ENCODE measurements at places on chromosomes 6 and 20.

DNA sequence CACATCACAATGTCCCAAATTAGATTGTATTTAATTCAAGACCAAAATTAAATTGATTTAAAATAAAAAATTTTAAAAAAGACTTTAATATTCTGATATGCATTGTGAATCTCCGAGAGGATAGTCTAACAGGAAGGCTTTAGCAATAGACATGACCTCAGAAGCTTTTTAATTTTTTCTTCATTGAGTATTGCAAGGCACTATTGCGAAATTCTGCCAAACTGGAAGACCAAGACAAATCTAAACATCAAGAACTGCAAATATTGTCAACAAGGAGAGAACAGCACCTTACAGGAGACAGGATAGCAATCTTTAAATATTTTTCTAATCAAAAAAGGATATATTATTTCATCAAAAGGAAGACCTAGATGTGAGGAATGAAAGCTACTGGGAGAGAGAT, 56.9 kb downstream of the BMP5 start:
- no peak for DNase-seq

DNA sequence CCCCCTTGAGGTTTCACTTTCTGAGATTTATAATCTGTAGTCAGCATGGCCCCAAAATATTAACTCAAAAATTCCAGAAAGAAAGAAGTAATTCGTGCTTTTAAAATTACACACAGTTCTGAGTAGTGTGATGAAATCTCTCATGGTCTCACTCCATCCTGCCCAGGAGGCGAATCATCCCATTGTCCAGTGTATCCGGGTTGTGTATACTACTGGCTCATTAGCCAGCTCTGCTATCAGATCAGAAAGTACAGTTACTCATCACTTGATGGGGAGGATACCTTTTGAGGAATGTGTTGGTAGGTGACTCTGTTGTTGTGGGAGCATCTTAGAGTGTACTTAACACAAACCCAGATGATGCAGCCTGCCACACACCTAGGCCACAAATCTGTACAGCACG, 65.2 kb downstream of the CDC5L start:
- DNase-seq: no peak

DNA sequence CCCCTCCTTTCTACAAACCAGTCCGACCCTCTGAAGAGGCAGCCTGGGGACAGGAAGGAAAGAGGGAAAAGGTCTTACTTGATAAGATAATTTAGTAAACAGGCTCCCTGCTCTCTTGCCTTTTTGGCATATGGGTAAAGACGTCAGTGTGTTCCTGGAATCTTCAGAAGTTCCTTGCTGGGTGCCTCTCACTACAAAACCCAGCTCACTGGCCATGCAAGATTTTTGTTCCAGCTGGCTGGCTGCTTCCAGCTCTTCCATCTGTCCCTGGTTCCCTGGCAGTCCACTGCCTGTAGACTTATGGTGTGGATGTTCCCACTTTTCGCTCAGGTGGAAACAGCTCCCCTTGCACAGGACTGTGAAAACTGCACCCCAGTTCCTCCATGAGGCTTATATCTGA, 57.4 kb downstream of the MOCS1 start:
- no peak for DNase-seq

GRCh38 chr6:22239261-22239921, 57.4 kb downstream of the PRL start:
- DNase-seq: no peak

- DNase-seq: no peak
These were observed 107.7 kb upstream of the DTNBP1 start for GRCh38 chr6:15770347-15771143.

DNA sequence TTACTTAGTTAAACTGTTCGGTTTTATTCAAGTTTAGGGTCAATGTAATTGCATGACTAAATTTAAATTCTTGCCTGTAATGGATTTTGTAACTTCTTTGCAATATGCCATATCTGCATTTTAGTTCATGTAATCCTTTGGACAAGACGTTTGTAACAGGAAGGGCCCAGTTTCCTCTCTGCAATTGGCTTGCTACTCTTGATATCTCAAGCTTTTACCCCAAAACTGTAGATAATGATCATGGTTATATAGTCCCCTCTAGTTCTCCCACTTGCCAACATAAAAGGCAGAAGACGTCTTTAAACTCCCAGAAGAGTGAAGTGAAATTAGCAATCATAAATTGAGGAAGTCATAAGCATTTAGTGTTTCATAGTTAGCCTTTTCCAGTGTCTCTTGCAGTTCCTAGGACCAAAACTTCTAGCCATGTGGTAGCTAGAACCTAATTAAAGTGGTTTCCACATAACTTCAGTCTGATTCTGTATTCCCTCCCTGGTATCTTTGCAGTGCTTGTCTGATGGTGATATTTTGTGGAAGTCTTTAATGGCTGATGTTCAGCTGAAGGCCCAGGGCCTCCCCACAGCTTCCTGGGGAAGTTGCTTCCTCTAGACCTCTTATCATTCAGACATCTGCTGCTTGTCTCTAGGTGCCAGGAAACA, 117.8 kb upstream of the SUPT3H start:
- no peak for DNase-seq

DNA sequence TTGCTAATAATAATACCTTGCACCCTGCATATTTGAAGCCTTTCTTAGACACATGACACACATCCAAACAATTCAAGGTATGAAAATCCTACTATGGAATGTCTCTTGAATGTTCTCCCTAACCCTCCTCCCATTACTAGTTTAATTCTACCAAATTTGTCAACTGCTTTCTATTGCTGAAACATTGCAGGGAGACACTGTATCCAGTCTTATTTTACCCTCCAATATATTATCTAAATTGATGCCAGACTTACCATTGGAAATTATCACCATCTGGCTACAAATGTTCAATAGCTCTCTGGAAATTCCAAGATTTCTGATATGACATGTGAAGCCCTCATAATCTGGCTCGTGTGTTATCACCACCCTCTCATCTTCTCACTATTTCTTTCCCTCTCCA, 1027.3 kb upstream of the CITED2 start:
- DNase-seq: no peak

DNA sequence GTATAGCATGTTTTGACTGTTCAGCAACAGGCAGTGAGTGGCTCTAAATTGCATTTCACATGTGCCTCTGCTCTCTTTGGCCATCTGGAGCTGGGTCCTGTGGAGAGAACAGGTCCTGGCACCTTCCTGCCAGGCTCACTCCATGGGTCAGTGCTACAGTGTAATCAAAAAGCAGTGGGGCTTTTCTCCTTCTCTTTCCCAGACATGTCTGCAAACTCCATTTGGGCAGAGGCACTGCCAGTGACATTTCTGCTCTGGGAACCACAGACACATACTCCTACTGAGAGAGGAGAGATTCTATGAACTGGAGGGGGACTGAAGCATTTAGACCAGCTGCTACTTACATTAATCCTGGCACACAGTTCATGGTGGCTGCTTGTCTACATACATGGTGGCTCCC, 68.3 kb upstream of the TRAF3IP2 start:
- DNase-seq: no peak

- no peak for DNase-seq
These were observed 79.9 kb upstream of the NAA20 start for GRCh38 chr20:19937218-19937617.

DNA sequence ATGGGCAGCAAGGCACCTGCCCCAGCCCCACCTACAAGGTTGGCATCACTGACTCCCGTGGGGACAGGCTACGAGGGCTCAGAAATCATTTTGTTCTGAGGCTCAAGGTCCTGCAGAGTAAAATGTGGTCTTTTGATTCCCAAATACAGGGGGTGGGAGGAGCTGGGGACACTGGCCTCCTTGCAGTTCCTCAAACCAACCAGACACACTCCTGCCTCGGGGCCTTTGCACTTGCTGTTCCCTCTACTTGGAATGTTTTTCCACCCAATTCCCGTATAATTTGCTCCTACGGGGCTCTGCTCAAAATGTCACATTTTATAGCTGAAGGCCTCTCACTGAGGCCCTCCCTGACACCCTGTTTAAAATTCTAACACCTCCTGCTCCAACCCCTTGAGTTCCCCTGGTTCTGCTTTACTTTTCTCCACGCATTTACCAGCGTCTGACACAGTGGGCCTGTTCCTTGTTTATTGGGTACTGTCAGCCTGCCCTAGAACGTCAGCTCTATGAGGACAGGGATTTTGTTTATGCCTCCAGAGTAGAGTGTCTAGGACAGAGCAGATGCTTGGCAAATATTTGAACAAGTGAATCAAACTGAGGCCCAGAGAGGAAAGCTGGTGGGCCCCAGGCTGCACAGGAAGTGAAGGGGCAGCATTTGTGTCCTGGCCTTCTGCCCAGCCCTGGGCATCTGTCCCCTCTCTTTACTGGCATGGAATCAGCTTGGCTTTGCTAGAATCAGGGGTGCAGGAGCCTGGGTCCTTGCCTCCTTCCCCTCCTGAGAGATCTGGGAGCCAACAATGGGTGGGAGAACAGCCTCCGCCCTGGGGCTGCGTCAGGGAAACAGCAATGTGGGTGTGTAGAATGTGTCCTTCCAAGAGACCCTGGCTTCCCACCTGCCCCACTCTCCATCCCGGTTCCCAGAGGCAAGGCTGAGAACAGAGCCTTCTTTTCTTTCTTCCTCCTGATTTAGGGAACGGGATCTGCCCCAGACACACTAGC, 18.5 kb downstream of the NOL4L start:
- DNase-seq: no peak

DNA sequence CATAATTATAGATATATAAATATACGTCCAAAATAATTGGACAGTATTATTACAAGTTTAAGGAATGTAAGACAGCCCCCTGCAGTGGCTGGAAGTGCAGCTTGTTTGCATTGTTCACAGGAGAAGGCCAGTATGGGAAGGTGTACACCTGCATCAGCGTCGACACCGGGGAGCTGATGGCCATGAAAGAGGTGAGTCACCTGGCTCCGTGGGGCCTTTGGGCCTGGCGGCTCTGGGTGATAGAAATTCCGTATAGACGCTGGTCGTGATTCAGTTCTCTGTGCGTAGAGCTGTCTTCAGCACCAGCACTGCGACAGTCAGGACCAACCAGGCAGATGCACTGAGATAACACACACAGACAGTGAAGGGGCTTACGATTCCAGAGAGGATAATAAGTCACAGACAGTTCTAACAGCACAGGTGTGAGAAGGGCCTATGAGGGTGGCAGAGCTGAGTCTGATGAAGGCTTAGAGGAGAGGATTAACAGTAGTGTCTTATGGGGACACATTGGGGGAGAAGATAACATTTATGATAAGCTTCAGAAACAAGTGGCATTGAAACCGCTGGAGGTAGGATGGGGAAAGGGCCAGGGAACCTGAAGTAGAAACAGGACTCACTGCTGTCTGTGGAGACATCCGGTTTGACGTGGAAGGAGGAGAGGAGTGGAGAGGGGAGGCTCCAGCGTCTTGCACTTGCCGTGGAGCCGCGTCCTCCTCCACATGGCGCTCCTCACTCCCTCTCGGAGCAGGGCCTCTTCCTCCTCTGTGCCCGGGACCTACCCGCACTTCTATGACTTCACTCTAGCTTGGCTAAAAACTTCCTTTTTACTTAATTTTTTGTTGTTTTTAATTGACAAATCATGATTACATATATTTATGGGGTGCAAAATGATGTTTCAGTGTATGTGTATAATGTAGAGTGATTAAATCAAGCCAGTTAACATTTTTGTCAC, 116.5 kb downstream of the MAP3K4 start:
- DNase-seq: no peak
